Epithelial cell of proximal tubule (primary cell): ENCODE measurements at places on chromosomes 5 and 9. TPM values are rescaled to one million over a fixed set of nuclear protein-coding genes. Genes with fewer than 3 reads are reported as not detected.
A peak's percentile ranks its signal among the peaks of the same experiment; 100 is the strongest.

GRCh38 chr5:95817430-95817829, 5.1 kb downstream of the GLRX start:
- peak; percentile 85 for DNase-seq

LCP2 gene
- total RNA-seq = not detected in 2 replicates

CTXN3 gene
- not detected in 2 replicates for total RNA-seq

DNA sequence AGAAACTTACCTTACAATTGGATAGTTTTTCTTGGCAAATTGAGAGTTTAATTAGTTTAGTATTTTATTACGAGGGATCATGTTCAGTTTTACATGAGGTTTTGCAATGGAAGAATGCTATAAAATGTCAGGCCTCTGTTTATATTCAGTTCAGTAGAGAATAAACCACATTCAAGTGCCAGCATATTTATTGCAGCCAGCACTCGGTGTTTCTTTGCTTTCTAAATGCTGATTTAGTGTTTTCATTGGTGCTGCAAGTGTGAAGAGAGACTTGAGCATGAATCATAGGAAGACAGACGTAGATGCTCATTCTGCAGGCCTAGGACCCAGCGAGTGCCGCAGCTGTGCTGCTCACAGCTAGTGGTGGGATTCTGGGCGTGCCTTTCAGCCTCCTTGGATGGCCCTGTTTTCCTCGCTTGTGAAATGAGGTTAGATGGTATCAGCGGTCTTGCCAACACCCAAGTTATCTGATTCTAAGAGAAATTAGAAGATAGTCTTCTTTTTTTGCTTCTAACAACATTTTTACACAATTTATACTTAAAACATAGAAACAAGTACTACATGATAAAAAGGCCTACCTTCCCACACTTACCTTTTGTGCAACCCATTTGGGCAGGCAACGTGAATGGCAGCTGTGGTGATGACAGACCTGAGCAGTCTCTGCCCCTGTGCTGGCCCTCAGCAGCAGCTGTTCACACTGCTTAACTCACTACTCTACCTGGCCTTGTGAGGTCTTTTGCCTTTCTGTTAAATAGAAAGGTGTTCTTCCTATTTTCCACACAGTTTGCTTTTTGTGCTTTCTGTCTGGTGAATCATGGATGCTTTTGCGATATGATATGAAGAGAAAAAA, 26.8 kb upstream of the TNFAIP8 start:
- no peak for DNase-seq

- no peak for DNase-seq
Observed at GRCh38 chr9:74576176-74576575, 79.0 kb downstream of the RORB start.

QRFP gene
- total RNA-seq = not detected in 2 replicates

DNA sequence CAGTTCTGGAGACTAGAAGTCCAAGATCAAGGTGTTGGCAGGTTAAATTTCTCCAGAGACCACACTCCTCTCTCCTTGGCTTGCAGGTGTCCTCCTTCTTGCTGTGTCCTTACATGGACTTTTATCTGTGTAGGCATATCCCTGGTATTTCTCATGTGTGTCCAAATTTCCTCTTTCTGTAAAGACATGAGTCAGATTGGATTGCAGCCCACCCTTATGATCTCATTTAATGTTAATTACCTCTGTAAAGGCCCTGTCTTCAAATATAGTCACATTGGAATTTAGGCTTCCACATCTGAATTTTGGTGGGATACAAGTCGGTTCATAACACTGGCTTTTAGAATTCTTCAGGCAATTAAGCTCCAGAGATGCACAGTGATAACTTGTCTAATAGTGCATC, 322.2 kb upstream of the GRIA1 start:
- DNase-seq = no peak

TLX3 gene
- total RNA-seq = 0.87 TPM in 1 of 2 replicates, not detected in the other

HCN1 gene
- total RNA-seq = under 0.01 TPM in 1 of 2 replicates, not detected in the other

DNA sequence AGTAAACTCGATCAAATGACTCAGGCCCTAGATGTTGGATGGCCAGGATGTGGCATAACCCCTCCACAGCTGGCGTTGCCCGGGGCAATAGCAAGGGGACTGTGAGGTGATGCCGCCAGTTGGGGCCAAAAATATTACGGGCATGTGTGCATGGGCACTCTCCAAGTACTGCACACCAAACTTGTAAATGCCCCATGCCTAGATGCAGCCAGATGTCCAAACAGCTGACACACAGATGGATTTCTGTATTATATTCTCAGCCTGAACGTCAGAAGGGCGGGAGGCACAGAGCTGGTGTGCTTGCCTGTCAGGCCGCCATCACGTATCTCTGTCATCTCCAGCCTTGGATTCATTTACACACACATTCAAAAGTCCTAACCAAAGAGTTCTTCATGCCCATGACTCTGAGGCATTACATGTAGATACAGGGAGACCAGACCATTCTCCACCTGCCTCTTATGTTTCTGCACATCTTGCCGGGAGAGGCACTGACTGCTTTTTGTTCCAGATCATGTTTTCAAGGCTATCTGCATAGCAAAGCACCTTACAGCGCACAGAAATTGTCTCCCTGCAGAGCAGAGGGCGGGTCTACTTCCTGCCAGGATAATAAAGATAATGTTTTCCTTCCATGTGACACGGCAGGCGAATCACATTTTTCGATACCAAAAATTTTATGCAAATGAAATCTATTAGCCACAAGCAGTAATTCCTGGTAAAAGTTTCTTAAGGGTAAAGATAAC, 200.9 kb upstream of the ADAMTS16 start:
- no peak for DNase-seq

GRCh38 chr9:34929506-34930102, 28.5 kb upstream of the PHF24 start:
- no peak for DNase-seq

- DNase-seq = no peak
Observed at GRCh38 chr5:95673081-95673480, 9.7 kb downstream of the SPATA9 start.

DNA sequence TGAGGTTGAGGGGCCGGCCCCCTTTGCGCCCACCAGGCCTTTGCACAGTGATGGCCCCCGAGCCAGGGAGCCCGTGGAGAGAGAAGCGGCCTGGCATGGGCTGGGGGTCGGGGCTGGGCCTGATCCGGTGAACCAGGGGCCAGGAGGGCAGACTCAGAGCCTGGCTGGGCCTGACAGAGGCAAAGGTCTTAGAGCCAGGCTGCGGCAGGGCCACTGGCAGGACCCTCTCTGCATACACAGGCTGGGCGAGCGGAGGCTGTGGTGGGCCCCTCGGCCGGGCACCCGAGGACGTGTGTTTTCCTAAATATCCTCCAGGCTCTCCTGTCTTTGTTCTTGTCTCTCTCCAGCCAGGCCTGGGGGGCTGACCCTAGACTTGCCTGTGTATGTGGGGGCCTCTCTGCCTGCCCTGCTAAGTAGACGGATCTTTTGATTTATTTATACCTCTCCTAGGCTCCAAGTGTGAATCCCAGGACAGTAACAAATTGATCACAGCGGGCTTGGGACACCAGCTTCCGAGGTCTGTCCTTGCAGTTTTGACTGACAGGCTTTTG, 933 bp downstream of the NEK6 start:
- no peak for DNase-seq

DNA sequence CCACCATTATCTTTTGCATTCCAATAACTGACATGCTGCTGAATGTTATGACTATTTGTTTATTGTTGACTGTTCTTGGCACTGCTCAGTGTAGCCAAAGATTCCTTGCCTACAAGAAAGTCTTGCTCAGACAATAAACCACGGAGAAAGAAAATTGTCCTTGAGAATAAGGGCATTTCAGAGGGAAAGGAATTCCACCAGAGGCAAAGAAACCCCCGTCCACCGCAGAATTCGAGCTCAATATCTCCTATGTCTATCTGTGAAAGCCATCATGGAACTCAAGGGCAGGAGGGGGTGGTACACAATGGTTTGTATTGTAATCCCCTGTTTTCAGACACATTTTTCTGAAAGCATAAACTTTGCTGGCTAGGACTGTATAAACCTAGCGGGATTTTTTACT, 70.3 kb upstream of the ADAMTS16 start:
- no peak for DNase-seq

DNA sequence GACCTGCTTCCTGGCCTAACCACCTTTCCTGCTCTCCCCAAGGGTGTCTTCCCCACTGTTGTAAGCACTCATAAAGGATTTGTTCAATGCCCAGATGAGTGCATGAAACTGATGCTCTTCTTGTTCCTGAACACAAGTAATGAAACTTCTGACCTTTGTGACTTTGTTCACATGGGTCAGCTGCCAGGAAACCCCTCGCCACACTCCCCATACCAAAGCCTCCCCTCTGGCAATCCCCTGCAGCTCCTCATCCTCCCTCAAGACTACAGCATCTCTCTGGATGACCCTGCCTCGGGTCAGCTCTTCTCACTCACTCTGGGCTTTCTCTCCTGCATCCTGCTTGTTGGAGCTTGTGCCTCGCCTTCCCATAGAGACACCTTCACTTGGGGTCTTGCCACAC, 72.2 kb upstream of the SPTLC1 start:
- DNase-seq = no peak

DNA sequence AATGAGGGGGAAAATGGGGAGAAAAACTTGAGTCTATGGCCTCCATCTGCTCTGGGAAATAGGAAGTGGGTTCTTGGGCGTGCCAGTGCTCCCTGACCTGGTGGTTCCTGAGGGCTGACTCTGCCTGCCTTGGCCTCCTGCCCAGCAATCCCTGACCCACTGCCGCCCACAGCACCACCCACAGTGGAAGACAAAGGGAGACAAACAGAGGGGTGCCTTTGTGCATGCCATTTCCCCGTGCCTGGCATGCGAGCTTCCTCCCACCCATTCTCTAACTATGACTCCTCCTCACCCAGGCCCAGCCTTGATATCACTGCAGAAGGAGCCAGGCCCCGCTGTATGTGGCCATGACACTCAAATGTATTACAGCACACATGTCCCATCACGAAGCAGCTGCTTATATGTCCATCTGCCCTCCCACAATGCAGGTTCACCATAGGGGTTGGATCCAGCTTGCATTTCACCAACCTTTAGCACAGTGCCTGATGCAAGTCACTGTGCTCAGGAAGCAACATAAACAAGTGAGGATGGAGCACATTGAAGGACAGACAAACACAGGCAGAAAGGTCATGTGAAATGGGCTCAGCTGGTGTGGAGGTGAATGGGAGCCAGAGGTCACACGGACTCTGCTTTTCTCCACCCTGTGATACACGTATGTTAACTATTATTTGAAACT, 84.4 kb downstream of the ADRB2 start:
- DNase-seq = no peak

DNA sequence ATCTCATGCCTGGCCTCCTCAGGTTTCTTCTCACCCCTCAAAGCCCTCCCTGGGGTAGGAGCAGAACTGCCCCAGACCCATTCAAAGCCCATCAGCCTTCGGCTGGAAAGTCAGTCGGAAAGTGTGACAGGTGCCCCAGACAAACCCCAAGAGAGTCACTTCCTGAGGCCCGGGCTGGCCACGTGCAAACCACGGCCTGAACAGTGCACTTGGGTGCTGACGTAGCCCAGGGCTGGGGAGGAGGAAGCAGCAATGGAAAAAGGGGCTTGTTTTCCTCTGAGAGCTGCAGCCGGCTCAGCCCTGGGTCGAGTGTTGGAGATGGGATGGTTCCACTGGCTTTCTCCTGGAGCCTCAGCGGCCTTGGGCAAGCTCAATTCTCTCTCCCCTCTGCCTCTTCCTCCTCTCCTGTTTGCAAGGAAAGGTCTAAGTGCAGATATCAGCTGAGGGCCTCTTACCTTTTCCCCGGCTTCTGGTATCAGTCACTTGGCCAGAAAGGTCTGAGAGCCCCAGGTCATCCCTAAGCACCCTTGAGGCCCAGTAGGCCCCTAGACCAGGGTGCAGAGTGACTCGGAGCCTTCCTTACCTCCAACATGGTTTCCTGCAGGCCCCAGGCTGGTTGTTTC, 5.9 kb upstream of the EGR1 start:
- no peak for DNase-seq

DNA sequence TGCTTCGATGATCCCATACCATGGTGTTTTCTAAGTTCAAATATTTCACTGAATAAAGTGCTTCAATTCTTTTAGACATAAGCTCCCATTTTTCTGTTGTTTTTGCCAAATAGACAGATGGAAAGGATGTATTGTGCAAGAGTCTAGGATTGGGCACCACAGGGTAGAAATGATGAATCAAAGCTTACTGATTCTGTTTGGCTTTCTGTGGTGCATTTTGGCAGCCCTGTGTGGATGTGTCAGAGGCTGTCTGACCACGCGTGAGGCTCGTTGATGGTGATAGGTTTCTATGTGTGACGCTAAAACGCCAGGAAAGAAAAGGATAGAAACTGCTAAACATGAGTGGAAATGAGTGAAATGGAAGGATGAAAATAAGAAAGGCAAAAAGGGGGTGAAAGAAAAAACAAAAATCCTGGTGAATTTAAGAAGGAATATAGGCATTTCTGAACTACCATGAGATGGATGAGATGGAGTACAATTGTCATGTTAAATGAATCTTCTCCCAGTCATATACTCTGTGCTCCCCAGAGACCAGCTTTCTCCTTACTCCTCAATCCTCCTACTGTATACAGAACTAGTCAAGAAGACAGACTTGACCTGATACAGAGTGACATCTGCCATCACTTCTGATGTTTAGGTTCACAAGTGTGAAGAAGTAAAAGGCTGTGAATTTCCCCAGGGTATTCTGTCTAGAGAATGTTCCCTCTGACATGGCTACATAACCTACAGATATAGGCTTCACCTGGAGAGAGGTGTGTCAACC, 54.4 kb downstream of the ANKH start:
- DNase-seq = no peak

DNA sequence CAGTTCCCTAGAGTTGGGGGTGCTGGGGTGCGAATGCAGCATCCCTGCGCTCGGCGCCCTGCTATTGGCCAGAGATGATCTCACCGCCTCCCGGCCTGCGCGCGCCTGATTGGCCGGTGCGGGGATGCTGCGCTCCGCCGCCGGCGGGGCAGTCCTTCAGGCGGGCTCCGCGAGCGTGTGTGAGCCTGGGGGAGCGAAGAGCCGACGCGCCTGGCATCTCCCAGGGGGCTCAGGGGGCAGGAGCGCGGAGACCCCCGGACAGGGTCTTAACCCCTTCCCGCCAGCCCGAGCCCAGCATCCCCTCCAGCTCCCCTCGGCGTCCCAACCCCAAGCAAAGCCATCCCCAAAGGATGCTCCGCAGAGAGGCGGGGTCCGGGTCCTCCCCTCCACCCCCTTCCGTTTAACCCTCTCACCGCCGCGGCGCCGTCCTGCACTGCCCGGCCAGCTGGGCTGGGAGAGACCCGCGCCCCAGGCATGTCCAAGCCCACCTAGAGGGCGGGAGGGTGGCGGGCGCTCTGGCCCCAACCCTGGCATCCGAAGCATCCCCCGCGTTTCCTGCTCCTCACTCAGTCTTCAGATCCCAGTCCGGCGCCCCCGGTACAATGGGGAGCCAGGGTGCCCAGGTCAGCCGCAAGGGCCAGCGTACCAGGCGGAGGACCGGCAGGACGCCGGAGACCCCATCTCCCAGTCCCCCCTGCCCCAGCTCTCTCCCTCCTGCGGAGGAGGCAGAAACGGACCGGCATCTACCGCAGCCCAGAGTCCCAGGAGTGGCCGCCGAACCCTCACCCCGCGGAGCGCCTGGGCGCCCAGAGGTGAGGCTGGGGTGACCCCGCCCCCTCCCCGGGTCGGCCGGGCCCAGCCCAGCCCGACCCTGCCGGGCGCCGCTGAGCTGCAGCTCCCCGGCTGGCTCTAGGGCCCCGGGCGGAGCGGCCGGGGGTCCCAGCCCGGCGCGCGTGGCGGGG, 19.3 kb upstream of the TOR2A start:
- DNase-seq = no peak
